MV-4-11 (cell line): ENCODE measurements at places on chromosomes 2 and 18.

DNA sequence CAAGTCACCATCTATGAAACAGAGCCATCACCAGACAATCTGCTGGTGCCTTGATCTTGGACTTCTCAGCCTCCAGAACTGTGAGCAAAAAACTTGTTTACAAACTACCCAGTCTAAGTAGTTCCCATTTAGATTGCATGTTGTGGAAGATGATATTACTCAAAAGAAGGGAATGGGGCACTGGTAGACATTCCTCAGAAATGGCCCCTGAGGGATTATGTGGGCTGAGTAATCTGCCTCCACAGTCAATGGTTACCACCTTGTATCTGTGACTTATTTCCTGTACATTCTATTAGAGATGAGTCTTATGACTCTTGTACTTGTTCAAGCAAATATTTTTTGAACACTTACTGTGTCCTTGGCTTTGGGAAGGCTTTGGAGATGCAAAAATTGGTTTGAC, 160.4 kb downstream of the NUP35 start:
- DNase-seq = no peak

DNA sequence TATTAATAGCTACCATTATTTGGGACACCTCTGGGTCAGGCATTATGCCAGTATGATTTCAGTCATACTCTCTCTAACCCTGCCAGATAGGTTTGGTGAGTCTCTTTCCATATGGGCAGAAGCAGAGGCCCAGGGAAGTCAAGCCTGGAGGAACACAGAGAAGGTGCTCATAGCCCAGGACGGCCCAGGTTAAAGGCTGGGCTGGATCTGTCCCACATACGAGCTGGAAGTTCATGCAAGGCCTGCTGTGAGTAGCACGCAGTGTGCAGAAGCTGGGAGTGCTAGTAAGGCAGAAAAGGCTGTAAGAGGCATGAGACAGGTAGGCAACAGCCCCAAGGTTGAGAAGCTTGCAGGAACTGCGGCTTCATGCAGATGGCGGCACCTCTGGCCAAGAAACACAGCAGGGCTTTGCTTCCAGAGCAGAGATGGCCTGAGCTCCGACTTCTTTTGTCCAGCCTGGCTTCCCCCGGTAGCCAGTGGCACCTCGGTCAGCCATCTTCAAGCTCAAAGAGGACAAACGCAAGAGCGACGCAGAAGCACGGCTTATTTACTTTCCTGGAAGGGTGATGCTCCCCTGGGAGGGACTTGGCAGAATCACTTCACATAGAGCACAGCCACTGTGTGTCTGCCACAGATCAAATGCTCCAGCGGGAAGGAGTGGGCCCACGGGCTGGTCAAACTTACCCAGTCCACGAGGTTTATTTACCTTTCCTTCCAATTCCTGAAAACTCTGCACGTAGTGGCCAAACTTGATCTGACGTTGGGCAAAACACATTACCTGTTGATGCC, 58.5 kb upstream of the MAP4K4 start:
- DNase-seq = no peak

DNA sequence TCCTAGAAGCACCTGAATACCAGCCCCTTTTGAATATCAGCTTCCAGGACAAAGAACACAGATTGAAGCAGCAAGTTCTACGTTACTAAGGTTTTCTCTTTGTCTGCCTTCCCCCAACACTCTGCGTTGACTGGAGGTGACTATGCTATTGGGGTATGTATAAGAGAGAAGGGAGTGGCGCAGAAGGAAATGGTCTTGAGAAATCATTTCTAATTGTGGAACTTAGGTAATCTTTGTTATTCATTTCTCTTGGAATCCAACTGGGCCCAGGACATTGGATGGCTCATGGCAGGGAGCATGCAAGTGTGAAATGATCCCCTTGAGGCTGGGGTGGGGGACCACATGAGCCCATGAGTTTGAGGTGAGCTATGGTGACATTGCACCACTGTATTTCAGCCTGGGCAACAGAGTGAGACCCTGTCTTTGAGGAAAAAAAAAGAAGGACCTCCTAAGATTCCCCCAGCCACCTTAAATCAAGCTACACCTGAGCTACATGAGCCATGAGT, 29.7 kb downstream of the XDH start:
- peak; percentile 11 for DNase-seq

GRCh38 chr2:110173523-110173922, 31.3 kb downstream of the NPHP1 start:
- DNase-seq = no peak

GRCh38 chr2:233288663-233289062, 19.0 kb upstream of the SAG start:
- DNase-seq = no peak

DNA sequence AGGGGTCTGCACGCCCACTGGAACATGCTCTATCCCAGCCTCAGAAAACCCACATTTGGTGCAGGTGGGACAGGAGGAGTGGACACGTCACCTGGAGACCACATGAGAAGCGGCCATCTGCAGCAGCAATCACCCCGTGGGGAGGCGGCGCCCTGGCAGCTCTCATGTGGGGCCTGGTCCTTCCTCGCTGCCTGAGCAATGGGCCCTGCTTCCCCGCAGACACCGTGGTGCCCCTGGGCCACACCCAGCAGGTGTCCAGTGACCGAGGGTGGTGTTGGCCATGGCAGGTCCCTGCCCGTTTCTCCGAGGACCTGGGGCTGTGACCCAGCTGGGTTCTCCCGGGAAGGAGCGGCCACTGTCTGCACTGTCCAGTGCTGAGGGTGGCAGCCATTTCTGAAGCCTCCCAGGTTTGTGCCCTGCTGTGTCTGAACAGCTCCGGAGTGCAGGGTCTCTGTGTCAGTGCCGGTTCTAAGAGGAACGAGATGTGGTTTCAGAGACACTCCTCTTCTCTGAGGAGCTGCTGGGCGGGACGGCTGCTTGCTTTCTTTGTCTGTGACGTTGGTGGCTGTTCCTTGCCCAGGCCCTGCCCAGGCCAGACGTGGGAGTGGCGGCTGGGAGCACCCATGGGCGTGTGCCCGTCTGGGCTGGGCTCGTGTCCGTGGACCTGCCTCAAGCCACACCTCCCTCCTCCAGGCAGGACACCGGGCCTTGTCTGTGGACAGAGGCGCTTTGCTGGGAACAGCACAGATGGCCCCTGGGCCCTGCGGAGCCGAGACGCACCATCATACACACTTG, 44.8 kb downstream of the NFATC1 start:
- no peak for DNase-seq

GRCh38 chr18:61892683-61893308, at the start of gene RNF152:
TSS of gene RNF152 (minus strand) at chr18:61893007. CDS start at chr18:61816463, 76,544 bp downstream.
- DNase-seq = no peak

DNA sequence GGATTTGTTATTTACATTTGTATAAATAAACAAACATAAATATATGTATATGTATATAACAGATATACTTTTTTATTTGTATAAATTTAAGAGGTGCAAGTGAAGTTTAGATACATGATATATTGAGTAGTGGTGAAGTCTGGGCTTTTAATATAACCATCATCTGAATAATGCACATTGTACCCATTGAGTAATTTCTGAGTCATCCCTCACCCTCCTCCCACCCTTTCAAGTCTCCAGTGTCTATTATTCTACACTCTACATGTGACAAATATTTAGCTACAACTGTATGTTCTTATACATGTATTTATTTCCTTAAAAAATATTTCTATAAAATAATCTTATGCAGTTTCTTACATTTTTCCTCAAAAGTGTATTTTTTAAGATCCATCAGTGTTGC, 358.7 kb upstream of the TFPI start:
- DNase-seq = no peak

DNA sequence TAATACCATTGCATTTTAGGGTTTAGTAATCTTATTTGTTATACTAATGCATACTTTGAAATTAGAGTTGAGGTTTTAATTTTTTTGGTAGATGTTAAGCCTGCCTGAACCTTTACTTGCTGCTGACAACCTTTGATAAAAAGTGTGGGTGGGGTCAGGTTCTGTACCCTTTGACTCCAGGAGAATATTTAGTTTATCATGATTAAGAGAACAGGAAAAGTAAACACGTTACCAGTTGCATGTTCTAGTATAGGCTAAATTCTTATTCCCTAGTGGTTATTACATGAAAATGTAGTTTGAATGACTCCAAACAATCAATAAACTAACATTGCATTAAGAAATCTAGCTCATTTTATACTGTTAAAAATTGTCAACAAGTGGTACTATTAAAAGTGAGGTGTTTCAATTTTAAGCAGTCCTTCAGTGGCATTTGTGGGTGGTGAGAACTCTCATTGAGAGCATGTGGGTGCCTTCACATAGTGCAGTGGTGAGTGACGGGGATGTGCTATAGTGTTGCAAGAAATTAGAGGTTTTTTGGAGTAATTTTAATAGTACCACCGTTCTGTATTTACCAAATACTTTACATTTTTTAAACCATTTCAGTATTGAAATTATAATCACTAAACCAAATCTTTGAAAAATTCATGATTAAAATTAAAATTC, 29.9 kb downstream of the PHLPP1 start:
- DNase-seq = no peak

- no peak for DNase-seq
These were observed 687.9 kb downstream of the CCDC85A start for GRCh38 chr2:56871644-56872043.

DNA sequence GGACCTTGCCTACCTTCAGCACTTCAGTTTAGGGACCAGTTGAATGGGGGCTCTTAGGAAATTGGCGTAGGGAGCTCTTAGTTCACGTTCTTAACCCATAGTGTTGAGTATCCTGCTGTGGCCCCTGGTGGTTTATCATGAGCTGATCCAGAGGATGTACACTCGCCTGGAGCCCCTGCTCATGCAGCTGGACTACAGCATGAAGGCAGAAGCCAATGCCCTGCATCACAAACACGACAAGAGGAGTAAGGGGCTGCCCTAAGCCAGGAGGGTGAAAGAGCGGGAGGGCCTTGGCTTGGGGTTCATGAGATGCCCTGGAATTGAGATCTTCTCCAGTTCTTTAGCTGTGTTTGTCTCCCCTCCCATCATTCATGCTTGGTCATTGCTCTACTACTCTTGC, 2.9 kb downstream of the RETREG2 start:
- no peak for DNase-seq

DNA sequence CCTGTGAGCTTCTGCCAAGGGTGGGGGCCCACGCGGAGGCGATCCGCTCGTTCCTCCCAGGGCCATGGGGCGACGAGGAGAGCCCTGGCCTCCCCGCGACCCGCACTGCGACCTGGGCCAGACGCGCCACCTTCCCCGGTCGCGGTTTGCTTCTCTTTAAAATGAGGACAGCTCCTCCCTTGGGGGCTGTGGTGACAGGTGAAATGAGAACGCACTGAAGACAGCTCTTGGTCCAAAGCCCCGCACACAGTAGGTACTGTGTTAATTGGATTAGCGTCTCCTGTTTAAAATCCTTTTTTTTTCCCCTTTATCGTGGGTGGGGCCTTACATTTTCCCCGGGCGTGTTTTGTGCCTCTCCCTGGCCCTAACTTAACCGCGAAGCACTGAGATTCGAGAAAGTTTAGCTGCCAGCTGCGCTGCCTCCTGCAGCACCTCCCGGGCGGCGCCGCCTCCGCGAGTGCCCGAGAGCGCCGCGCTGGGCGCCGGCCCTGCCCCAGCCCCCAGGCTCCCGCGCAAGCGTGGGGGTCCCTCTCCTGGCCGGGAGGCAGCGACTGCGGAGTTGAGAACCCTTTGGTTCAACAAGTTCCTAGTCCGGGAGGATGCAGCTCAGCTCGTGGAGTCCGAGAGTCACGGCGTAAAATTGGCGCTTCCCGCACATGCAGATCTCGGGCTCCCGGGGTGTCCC, 1.1 kb downstream of the HPCAL1 start:
- DNase-seq = peak; percentile 31

GRCh38 chr2:124450481-124450880, 425.4 kb downstream of the CNTNAP5 start:
- DNase-seq = no peak

DNA sequence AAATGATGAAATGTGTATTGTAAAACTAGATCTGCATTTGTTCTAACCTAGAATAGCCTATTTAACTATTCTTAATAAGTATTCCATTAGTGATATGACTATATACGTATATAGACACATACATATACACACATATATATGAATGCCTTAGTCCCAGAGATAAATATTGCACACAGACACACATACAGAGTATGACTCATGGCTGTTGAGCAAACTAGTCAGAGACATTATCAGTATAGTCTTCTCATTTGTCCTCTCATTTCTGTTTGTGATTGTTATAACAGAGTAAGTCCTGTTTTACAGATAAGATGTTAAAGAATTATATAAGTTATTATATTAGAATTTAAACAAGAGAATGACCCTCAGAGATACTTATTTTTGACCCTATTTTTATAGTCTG, 202.5 kb downstream of the CCDC102B start:
- DNase-seq = no peak

- no peak for DNase-seq
These were observed 49.1 kb downstream of the KDM3A start for GRCh38 chr2:86490245-86490644.

DNA sequence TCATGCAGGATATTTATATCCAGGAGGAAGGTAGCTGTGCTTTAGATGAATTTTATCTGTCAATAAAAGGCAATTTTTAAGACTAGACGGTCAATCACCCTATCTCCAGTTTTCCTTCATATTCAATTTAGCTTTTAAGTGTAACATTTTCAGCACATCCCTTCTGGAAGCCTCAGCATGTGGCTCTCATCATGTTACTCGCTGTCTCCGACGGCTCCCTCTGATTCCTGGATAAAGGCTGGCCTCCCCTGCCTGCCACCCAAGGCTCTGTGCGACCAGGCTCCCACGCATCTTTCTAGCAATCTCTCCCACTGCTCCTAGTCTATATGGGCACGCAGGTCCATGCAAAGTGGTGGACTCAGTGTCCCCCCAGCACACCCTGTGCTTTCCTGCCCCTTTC, 84.5 kb downstream of the MEP1B start:
- no peak for DNase-seq

GRCh38 chr18:57776767-57777166, 26.3 kb downstream of the ATP8B1 start:
- DNase-seq = peak; percentile 55

GRCh38 chr2:48417856-48418838, 111.8 kb upstream of the STON1 start:
- DNase-seq = no peak

GRCh38 chr2:232668805-232669444, 28.2 kb upstream of the GIGYF2 start:
- no peak for DNase-seq
